Astrocyte of the spinal cord (primary cell): ENCODE measurements at places on chromosomes 12 and 14.
A peak's percentile ranks its signal among the peaks of the same experiment; 100 is the strongest.

- no peak for DNase-seq
These were observed 50.8 kb upstream of the ELK3 start for GRCh38 chr12:96143392-96143791.

DNA sequence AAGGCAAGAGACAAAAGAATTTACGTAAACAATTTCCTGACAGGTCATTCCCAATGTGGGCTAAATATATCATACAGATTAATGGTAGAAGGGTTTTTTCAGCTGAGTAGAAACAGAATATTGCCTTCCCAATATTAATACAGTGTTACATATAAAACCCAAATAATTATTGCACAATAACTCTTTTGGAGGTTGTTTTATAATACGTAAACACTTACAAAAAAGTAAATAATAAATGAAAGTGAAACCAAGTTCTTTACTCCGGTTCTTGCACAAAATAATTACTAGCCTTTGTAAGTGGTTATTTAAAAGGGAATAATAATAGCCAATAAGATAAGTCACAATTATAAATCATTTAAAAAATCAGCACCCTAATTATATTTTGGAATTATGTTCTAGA lies 118.6 kb upstream of the SSTR1 start:
- no peak for DNase-seq

DNA sequence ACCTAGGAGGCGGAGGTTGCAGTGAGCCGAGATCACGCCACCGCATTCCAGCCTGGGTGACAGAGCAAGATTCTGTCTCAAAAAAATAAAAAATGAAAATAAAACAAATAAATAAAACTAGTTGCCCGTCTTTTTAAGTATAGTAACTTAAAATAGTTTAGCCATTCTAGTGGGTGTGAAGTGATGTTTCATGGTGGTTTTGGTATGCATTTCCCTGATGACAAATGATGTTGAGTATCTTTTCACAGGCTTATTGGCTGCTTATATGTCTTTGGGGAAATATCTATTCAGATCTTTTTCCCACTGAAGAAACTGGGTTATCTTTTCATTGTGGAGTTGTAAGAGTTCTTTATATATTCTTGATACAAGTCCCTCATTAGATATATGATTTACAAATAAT lies 102.4 kb upstream of the METAP2 start:
- no peak for DNase-seq

GRCh38 chr12:78571953-78572352 lies 292.6 kb upstream of the SYT1 start:
- DNase-seq = no peak

- DNase-seq = peak; percentile 92
These were observed at the start of gene HOXC5 for GRCh38 chr12:54032627-54033100. HOXC5 (plus strand) TSS chr12:54033050; CDS start chr12:54033123, 73 bp downstream.

DNA sequence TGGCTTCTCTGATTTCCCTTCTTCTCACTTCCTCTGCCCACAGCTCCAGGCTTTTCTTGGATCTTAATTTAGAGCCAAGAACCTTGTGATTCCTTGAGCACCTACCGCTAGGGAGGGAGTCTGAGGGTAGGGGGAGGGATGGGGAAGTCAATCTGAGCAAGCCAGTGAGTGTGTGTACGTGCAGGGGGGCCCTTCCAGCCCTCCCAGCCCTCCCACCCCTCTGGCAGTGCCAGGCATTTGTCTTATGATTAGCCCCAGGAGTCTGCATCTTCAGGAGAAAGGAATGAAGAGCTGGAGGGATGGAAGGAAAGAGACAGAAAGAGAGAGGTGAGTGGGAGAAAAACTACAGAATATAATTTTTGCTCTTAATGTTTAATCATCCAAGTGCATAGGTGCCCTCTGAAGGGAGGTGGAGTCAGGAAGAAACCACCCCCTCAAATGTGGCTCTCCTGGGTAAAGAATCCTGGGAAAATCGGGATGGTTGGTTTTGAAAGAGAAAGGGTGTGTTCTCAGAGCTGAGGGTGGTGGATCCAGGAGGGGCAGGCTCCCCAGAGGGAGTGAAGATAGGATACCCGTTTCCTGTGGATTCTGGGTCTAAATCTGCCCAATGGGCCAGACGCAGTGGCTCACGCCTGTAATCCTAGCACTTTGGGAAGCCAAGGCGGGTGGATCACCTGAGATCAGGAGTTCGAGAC lies 2.1 kb downstream of the PIANP start:
- no peak for DNase-seq

DNA sequence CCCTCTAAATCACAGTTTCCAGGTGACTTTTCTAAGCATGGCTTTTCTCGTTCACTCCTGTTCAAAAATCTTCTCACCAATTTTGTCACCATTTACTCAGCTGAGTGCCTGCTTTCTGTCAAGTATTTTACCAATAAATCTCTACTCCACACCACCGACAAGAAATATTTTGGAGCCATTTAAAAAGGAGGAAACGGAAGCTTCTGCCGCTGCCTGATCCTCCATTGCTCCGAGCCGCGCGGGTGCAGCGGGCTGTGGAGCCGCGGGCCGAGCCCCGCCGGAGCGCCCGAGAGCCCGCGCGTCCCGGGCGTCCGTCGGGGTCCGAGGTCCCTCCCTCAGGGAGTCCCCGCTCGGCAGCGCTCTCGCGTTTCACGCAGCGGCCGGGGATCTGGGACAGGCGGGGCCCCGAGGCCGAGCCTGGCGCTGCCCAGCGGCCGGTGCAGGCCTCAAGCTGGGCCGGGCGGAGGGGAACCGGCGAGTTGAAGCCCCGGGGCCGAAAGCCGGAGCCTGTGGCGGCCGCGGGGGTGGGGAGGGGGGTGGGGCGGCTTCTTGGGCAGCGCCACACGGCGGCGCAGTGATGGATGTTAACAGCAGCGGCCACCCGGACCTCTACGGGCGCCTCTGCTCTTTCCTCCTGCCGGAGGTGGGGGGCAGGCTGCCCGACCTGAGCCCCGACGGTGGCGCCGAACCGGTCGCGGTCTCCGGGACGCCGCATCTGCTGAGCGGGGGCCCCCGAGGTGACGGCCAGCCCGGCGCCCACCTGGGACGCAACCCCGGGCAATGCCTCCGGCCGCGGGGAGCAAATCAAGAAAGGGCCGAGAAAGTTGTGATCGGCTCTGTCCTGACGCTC lies 1.1 kb upstream of the HEBP1 start:
- peak; percentile 54 for DNase-seq

DNA sequence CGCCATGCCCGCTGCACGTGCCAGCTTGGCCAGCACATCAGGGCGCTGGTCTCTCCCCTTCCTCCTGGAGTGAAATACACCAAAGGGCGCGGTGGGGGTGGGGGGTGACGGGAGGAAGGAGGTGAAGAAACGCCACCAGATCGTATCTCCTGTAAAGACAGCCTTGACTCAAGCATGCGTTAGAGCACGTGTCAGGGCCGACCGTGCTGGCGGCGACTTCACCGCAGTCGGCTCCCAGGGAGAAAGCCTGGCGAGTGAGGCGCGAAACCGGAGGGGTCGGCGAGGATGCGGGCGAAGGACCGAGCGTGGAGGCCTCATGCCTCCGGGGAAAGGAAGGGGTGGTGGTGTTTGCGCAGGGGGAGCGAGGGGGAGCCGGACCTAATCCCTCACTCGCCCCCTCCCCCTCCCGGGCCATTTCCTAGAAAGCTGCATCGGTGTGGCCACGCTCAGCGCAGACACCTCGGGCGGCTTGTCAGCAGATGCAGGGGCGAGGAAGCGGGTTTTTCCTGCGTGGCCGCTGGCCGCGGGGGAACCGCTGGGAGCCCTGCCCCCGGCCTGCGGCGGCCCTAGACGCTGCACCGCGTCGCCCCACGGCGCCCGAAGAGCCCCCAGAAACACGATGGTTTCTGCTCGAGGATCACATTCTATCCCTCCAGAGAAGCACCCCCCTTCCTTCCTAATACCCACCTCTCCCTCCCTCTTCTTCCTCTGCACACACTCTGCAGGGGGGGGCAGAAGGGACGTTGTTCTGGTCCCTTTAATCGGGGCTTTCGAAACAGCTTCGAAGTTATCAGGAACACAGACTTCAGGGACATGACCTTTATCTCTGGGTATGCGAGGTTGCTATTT lies 914 bp upstream of the CCND2 start:
- no peak for DNase-seq

GRCh38 chr12:116977465-116978380 lies 67.0 kb downstream of the FBXW8 start:
- DNase-seq = no peak

- DNase-seq = no peak
These were observed 114.5 kb upstream of the RTL1 start for GRCh38 chr14:101017806-101018560.
